RWPE2 (cell line): ENCODE measurements at places on chromosomes 2 and 18.

DNA sequence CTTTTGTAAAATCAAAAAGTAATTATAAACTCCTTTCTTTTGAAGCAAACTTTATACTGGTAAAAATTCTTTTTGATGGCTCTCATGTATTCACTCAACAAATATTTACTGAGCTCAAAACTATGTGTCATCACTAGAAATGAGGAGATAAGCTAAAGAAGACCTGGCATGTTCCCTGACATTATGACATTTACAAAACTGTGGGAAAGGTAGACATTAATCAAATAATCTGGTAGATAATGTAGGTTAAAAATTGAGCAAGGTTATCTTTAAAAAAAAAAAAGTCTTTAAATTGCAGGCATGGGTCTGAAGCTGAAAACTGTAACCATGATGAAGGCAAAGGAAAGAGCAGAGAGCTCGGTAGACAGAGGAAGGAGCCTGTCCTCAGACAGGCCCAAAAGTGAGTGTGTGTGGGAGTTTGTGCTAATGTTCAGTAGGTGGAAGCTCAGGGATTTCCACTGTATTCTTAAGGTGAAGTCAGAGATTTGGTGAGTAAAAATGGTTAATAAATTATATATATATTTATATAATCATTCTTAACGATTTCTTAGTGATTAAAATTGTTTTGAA is 612.9 kb downstream of the LRP1B start:
- no peak for DNase-seq

- DNase-seq: no peak
Measured at GRCh38 chr2:60962528-60962927, 55.0 kb upstream of the PEX13 start.

DNA sequence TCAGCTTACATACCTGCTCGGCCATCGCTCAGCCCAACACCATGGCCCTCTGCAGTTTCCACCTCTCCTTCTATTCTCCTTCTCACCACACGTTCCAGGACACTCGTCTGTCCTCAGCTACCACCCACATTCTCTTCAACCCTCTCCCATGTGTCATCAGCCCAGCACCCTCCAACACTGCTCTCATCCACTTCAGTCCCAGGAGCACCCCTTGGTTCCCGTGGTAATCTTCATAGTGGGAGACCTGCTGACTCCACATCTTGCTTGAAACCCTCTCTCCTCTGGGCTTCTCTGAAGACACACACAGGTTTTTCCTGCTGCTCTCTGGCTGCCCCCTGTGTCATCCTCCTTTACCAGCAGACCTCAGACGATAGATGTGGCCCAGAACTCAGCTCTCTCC is 228.7 kb downstream of the GBX2 start:
- DNase-seq: no peak

- DNase-seq: no peak
Measured at GRCh38 chr2:23924589-23925359, 2.1 kb downstream of the ATAD2B start.

GRCh38 chr2:140891614-140892212 is 1239.1 kb downstream of the LRP1B start:
- DNase-seq: no peak

DNA sequence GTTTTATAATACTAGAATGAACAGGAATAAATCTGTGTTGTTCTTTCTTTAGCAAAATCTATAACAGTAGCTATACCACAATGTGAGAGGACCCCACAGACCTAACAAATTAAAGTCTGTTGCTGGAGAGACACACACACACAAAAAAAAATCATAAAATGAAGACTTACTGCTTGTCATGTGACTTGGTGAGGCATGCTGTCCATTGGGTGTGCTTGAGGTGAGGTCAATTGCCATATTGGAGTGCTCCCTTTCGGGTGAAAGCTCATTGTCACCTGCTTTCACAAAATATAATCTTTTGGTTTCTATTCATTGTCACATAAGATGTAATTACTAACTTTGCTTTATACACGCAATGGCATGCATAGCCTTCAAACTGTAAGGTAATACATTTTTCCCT is 3.9 kb downstream of the IKZF2 start:
- no peak for DNase-seq

GRCh38 chr18:79510731-79511241 is 115.1 kb downstream of the NFATC1 start:
- peak; percentile 42 for DNase-seq

- no peak for DNase-seq
Measured at GRCh38 chr2:235618039-235618438, 124.2 kb downstream of the AGAP1 start.
